ENCODE measurements at places on chromosomes 1 and 21.

- no peak for DNase-seq
These were observed 162.7 kb downstream of the DNM3 start for GRCh38 chr1:172003766-172004530.

GRCh38 chr1:168676029-168676812 is 52.8 kb downstream of the DPT start:
- DNase-seq = no peak

GRCh38 chr1:110466646-110467280 is 15.8 kb downstream of the PROK1 start:
- no peak for DNase-seq

DNA sequence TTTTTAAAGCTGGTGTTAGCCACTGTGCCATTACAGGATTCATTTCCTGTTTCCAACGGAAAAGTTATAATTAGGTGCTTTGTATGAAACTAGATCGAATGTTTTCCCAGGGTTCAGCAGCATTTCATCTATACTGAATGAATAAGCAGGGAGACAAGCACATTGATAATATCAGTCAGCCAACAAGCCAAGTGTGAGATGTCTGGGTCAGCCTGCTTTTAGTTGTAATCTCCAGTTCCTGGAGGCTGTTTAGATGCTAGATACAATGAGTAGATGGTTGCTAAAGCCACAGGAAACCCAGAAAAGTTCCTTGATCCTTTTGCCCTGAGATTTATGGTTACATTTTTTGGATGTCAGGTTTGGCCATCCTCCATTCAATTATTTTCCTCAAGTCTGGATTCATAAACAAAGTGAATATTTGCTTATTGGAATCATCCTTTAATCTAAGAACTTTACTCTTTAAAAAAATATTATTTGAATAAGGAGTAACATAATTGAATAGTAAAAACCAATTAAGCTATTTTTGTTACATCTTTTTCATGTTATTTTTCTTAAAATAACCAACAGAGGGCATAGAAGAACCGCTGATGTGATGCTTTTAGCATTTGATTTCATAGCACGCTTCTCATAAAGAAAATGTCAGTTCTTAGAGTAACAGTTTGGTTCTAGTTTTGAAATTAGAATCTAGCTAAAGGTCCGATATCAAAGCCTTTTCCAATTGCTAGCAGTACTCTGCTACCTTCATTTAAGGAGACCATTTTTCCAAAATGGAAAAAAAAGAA is 76.6 kb downstream of the HSPA13 start:
- DNase-seq = no peak

GRCh38 chr21:43790010-43790524 is 690 bp downstream of the RRP1 start:
- DNase-seq = no peak
